ENCODE measurements at places on chromosomes 16 and 17.

DNA sequence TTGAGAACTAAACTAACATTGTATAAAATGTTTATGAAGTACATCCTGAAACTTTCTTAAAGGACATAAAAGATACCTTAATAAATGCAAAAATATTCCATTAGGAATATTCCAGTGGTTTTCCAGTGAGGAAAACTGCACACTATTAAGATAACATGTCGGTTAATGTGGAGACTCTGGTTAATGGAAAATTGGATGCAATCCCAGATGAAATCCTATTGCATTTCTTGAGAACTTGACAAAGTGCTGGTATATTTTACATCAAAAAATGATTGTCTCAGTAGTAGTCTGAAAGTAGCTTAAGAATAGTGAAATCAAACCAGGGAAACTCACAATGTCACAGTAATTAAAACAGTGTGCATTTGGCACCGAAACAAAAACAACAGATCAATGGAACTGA, 202.5 kb upstream of the MON1B start:
- DNase-seq: no peak

DNA sequence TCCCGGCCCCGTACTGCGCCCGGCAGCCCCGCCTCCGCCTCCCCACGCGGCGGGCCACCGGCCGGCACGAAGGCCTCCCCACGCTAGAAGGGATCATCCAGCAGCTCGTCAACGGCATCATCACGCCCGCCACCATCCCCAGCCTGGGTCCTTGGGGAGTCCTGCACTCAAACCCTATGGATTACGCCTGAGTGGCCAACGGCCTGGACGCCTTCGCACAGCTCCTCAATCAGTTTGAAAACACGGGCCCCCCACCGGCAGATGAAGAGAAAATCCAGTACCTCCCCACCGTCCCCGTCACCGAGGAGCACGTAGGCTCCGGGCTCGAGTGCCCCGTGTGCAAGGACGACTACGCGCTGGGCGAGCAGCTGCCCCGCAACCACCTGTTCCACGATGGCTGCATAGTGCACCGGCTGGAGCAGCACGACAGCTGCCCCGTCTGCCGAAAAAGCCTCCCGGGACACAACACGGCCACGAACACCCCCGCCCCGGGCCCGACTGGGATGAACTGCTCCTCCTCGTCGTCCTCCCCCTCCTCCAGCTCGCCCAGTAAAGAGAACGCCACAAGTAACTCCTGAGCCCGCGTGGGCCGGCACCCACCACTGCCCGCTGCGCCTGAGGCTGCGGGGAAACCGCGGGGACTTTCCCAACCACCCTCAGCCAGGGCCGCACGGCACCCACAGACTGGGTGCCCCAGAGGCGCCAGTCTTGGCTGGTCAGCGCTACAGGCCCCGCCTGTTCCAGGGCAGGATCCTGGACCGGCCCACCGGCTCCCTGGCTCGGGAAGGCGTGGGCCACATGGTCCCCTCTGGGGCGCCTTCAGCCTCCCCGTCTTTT, 39.0 kb upstream of the AKAP1 start:
- no peak for DNase-seq

- no peak for DNase-seq
These were observed 8.9 kb downstream of the ZNF213 start for GRCh38 chr16:3143598-3144320.

- DNase-seq: no peak
These were observed 5.2 kb upstream of the GUCY2D start for GRCh38 chr17:7997186-7997585.

- DNase-seq: no peak
These were observed 19.3 kb downstream of the TMEM11 start for GRCh38 chr17:21194703-21195102.

DNA sequence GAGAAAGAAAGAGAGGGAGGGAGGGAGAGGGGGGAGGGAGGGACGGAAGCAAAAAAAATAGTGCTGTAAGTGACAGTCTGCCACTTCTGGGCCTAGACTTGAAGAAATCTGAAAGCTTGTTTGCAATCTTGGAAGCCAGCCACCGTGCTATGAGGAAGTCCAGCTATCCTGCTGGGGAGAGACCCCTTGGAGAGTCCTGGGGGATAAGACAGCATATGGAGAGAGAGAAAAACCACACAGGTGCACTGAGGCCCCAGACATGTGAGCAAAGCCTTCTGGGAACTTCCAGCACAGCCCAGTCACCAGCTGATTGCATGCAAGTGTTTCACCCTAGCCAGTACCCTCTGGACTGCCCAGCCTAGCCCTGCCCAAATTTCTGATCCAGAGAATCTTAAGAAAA, 12.6 kb upstream of the ALOX12B start:
- DNase-seq: no peak

DNA sequence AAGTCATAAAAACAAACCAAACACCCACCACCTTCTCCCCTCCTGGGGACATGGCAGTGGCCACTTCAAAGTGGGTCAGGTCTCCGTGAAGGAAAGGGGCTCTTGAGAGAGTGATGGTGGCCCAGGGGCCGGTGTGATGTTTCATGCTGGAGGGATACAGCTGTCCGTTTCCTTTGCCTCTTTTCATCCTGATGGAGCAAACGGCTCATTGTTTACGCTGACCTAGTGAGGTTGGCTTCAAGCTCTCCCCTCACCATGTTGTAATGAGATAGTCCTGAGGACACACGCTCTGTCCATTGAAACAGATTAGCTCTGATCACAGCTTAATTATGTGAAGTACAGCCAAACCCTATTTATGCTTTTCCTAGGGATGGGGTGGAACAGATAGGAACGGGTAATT, 34.2 kb downstream of the CDH13 start:
- no peak for DNase-seq

DNA sequence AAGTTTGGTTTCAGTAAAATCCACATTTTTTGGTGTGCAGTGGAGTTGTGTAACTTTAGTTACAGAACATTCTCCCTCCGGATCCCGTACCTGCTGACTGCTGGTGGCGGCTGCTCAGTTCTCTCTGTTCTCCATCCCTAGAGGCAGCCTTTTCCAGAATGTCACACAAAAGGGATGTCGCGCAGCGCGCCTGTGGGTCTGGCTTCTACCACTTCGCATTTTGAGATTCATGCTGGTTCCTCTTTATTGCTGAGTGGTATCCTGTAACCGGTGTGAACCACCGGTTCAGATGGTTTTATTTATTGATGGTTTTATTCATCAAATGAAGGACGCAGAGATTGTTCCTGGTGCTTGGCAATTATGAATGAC, 981 bp upstream of the CEP131 start:
- DNase-seq: no peak

GRCh38 chr16:28003923-28004322, 59.6 kb downstream of the GSG1L start:
- no peak for DNase-seq

DNA sequence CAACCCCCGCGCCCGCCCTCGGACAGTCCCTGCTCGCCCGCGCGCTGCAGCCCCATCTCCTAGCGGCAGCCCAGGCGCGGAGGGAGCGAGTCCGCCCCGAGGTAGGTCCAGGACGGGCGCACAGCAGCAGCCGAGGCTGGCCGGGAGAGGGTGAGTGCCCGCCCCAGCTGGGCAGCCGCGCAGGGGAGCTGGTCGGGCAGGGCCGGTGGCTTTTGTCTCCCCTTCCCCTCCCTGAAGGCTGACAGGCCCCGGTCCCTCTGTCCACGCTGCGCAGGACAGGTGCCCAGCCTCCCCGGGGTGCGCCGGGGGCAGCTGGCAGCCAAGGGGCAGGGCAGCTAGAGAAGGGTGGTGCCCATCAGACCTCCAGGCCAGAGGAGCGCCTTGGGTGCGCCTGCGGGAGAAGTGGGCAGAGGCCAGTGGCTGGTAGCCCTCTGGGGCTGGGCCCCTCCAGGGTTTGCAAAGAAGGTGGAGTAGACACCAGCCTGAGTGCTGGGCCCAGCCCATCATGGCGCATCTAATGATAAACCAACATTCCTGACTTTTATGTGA, 278 bp downstream of the ITGB4 start:
- no peak for DNase-seq

DNA sequence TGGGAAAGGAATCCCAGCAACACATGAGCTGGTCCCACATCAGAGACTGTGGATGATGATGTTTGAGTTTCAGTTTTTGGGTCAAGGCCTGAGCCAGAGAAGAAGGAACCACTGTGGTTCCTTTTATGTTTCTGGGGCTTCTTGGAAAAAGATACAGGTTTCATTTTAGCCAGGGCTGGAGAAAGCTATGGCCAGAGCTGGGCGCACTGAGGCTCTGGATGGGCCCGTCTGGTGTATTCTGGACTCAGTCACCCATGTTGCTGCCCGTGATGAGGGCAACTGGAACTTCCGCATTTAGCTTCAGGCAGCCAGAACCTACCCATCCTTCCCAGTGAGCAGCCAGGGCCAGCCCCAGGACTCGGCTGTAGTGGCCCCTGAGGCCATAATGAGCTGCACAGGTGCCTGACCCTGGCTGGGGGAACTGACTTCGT, 15.0 kb upstream of the PITPNA start:
- no peak for DNase-seq

- DNase-seq: no peak
These were observed 5.0 kb downstream of the ARMC7 start for GRCh38 chr17:75114552-75115314.
